ENCODE measurements at places on chromosomes 7 and 10.

DNA sequence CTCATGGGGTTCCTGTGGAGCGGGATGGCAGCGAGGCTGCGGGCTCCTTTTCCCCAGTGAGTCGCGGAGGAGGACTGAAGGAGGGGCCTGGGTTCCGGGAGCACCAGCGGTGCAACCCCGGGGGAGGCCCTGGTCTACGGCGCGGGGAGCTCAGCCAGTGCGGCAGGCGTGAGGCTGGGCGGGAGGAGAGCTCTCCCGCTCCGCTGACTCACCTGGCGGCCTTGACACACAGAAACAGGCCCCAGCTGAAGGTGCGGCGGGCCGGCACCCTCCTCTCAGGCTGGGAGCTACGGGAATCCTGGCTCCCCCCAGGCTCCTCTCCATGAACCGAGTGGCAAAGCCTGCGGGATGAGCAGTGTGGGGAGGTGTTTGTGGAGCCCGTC lies 6.8 kb upstream of the NOM1 start:
- no peak for DNase-seq

GRCh38 chr10:6977398-6978186 lies 397.5 kb upstream of the PRKCQ start:
- no peak for DNase-seq

DNA sequence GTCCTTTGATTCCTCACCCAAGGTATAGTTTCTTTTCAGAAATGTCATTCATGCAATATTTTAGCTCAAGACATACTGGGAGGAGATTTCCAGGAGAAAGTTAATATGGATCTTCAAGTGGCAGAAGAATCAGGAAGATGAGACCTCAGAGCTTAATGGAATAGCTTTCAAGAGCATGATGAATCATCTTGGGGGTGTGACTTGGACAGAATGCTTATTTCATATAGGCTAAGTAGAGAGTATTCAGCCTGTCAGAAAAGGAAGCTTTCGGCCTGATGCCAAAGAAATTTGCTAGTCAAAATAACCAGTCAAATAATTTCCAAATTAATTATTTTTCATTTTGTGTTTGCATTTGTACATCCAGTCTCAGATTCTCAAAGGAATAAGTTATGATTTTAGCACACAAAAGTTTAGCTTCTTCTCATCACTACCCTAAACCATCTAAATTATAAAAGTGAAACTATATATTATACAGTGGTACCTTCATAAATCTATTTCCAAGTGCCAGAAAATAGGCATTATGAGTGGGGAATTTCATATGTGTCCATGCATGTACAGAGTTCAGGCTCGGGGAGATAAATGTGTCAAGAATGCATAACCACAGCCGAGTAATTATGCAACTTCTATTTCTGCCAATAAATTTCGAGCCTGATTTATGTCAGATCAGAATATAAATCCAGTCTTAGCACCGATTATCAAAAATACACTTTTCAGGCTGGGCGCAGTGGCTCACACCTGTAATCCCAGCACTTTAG lies 27.3 kb upstream of the CALD1 start:
- DNase-seq, result no peak

GRCh38 chr10:97332591-97333350 lies 1.8 kb downstream of the FRAT2 start:
- no peak for DNase-seq

DNA sequence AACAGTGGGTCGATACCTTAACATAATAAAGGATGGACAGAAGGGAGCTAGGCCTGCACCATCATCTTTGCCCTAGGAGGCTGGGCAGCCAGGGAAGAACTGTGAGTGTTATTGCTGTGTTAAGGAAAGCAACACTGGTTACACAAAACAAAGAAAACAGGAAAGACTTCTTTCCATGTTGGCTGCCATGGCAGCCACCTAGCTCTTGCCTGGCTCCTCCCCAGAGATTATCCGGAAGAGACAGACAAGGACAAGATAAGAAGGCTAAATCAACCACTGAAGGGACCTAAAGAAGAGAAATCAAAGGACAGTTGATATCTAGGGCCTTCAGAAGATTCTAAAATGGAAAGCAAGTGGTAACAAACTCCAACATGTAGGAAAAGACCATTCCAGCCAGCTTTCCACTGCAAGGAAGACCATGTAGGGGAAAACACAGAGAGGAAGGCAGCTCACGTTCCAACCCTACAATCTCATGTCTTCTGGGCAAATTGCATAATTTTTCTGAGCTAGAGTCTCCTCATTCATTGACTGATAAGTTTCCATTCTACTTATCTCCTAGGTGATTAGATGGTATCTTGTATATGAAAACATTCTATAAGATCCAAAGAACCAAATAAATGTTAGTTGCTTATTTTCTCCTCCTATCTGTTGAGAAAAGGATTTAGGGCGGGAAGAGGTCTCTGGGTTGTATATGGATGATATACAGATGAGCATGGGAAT lies 51.2 kb downstream of the SP8 start:
- no peak for DNase-seq

- DNase-seq, result no peak
Measured at GRCh38 chr10:97573672-97574071, 1.1 kb downstream of the ANKRD2 start.

DNA sequence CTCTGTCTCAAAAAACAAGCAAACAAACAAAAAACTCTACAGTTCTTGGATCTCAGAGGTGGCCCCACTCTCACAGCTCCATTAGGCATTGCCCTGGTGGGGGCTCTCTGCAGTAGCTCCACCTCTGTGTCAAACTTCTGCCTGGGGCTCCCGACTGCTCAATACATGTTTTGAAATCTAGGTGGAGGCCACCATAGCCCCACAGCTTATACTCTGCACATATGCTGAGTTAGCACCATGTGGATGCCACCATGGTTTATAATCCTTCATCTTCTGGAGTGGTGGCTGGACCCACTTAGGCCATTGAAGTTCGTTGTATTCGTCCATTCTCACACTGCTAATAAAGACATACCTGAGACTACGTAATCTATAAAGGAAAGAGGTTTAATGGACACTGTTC lies 78.4 kb downstream of the SEPTIN14 start:
- DNase-seq, result no peak

GRCh38 chr10:80144696-80145131 lies 12.2 kb downstream of the PLAC9 start:
- DNase-seq, result no peak

DNA sequence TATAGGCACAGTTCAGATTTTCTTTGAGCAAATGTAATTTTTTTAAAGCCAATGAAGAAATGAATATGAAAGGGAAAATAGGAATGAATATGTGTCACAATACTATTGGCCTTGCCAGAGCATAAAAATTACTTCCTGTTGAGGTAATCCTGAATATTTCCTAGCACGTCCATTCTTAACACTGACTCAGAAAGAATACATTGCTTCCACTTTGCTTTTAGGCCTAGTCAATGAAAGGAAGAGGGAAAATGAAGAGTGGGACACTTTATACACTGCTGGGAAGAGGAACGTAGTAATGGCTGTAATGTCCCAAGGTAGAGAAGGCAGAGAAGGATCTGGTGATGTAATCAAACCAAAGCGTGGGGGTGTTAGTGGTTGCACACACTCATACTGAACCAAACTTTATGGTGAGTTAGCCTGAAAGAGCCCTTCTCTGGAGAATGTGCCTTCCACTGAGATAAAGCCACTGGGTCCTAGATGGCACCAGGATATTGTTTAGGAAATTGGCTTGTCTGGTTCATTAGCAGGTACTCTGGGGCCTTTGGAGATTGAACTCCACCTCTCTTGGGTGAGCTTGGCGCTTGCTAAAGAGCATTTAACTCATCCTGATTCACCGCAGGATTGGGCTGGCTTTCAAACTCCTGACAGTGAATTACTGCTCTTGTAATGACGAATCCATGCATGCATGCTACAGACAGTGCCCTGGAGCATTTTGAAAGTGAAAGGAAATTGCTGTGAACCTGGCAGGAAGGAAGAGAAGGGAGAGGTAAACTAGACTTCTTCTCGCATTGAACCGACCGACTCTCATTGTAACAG lies 254.9 kb downstream of the KIAA1217 start:
- DNase-seq, result no peak

GRCh38 chr10:100912013-100912604 lies 654 bp upstream of the SLF2 start:
- DNase-seq, result no peak

DNA sequence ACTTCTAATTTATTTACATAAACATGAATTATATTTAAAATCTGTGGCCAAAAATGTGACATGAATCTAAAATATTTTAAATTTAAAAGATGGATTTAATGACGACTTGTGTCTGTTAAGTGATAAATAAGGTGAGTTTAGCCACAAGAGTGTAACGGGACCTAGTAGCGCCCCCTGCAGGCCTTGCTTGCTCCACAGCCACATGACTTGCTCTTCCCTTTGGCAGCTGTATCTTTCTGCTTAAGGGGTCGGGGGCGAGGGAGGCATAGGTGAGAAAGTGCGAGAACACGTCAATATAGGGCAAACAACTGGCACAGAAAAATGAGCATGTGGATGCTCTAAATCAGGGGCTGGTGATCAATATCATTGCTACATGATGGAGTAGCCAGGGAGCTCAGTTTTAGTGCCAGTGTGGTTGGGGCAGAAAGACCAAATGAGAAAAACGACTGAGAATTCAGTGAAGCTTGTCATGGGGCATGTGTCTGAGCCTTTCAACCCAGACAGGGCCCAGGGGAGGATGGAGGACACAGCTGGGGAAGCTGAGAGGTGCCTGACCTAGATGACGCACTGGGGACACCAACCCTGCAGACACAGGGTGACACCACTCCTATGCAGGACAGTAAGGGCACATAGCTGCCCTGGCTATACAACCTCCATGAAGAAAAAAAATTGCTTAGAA lies 49.8 kb downstream of the PAXIP1 start:
- peak; percentile 35 for DNase-seq

DNA sequence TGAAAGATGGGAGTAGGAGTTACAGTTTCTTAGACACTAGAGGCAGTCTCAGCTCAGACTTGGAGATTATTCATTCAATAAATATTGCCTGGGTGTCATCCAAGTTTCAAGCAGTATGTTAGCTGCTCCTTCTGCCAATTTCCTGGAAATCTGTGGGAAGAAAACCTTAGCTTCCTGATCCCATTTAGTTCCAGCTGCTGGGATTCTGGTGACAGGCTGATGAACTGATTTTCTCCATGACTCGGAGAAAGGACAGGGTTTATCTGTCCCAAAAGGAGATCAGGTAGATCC lies 95.8 kb downstream of the CLEC2L start:
- DNase-seq, result no peak

- no peak for DNase-seq
Measured at GRCh38 chr7:157493017-157493416, 156.2 kb downstream of the DNAJB6 start.

DNA sequence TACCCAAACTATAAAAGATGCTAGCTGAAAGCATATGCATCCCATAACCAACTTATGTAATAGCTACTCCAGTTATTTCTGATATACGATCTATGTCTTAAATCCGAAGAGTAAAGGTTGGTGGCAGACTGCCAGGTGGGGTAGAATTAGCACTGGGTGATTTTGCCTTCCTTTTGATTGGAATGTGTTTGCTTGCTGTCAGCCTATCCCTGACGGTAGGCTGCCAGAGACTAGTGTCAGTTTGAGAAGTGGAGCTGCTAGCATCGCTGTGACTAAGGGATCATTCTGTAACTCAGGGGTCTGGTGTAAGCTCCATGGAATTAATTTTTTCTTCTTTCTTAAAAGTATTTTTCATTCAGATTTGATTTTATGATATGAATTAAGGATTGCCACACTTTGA lies 9.5 kb upstream of the SEM1 start:
- DNase-seq, result no peak

- no peak for DNase-seq
Measured at GRCh38 chr10:110036640-110037039, 28.9 kb downstream of the ADD3 start.

- DNase-seq, result no peak
Measured at GRCh38 chr7:30634193-30634626, 39.5 kb downstream of the GARS1 start.

DNA sequence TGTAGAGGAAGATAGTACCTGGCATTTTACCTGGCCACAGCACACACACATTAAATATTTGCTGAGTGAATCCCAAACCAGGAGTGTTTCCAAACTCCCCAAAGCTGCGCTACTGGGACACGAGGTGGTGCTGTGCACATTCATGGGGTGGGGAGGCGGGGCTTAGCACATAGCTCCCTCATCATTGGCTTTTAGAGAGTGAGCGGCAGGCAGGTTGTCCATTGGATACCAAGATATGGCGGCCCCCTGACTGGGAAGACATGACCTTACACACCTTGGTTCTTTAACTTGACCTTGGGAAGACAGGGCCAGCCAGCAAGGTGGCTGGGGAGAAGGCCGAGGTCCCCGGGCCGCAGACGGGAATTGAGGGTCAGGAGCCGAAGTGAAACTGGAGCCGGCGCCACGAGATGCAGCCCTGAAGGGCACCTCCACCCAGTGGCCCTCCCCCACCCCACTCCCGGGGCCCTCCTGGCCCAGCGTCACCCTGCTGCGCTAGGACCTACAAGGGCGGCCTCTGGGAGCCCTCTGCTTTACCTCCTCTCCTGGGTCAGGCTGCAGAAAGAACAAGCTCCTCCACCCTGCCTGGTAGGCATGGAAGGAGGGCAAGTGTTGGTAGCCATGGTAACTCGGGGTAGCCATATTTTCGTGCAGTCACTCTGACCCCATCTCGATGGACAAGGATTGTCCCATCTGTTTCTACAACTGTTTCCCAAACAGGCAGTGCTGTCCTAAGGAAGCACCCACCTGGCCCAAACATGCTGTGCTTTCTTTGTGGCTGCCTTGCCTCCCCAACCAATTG lies 24.0 kb downstream of the TMEM176A start:
- no peak for DNase-seq

DNA sequence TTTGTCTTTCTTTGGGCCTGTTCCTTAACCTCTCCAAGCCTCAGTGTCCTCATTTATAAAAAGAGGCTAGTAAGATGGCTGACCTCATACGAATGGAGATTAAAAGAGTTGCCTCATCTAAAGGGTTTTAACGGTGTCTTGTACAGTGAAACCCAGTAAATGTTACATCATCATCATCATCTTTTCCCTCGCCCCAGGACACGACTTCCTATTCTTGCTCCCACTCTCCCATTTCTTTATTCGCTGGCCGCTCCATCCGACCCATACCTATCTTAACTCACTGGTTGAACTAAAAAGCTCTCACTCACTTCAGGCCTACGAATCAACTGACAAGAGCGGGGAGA lies 554 bp downstream of the FRA10AC1 start:
- no peak for DNase-seq

GRCh38 chr10:100579261-100580090 lies 43.7 kb downstream of the HIF1AN start:
- no peak for DNase-seq

GRCh38 chr10:46042527-46042926 lies 3.5 kb downstream of the MSMB start:
- no peak for DNase-seq

GRCh38 chr7:121003986-121004685 lies 15.6 kb downstream of the CPED1 start:
- no peak for DNase-seq

Measured in stimulated activated CD8-positive, alpha-beta memory T cell treated with anti-CD3 and anti-CD28 coated beads, Interleukin-7, amount 100 ng/mL, for 4 hours (primary cell).